GM23248 (cell line): ENCODE measurements at places on chromosomes 1 and 21. TPM values are rescaled to one million over a fixed set of nuclear protein-coding genes. Genes with fewer than 3 reads are reported as not detected.
A peak's percentile ranks its signal among the peaks of the same experiment; 100 is the strongest.

DNA sequence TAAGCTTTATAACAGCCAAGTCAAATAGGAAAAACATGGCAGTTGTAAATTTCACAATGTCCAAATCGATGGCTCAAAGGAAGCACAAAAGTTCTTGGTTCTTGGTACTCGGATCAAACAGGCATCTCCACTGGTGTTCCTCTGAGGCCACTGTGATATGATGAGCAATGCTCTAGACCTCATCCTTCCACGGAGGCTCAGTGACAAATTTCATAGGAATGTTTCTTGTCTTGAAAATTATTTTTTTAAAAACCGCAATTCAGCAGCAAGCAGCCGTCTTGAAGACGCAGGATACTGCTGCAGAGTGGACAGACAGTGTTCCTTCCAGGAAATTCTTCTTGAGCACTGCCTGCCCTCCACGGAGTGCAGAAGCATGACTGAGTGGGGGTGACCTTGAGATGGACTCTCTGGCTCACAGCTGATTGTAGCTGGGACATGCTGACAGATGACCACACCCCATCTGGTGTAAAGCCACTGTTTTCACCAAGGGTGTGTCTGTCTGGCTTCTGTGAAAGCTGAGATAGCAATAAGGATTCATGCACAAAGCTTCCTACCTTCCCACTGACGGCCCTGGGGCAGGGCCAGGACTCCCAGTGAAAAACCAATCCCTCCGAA is 61.9 kb downstream of the TIAM1 start:
- no peaks in the 10 kb centered on the region for H3K27me3 ChIP-seq
- DNase-seq, result peak; percentile 94
- H3K27ac ChIP-seq, result peak overlapping the region; percentile 65
- no peaks in the 10 kb centered on the region for H3K36me3 ChIP-seq

DNA sequence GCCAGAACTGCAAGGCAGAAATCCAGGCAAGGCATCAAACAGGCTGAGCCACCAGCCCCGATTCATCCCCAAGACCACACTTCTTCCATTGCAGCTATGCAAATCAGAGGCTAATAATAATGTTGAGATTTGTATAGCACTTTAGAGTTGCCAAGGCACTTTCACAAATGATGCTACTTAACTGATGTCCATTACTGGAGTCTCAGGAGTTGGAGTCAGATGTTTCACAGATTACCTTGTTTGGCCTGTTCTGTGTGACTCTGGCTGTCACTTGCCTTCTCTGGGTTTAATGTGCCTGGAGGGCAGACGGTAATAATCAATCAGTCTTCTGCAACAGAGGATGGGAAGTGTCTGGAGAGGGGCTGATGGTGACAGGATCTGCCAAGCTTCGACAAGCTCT is 40.8 kb upstream of the MPZL1 start:
- H3K27ac ChIP-seq, result no peak overlapping the region
- H3K36me3 ChIP-seq, result no peaks in the 10 kb centered on the region
- DNase-seq, result no peak
- H3K4me1 ChIP-seq, result no peaks in the 10 kb centered on the region
- no peak overlapping the region for H3K4me3 ChIP-seq

DNA sequence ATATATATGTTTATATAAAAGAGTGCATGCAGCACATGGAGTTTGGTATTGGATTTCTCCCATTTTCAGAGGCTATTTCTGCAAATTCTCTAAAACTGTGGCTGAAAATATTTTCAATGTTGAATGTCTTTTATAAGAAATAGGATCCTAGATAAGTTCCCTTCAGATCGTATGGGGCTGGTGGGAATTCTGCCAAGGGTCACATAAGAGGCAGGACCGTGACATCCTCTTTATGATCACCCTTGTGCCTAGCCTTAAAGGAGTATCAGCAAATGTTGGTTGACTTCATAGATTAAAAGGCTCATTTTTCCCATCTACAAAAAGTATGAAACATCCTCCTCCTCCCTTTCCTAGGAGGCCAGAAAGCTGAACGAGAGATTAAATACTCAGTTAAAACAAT is 1.3 kb upstream of the IFNAR2 start:
- no peak for DNase-seq
- H3K27me3 ChIP-seq, result no peaks in the 10 kb centered on the region
- H3K27ac ChIP-seq, result no peak overlapping the region

DNA sequence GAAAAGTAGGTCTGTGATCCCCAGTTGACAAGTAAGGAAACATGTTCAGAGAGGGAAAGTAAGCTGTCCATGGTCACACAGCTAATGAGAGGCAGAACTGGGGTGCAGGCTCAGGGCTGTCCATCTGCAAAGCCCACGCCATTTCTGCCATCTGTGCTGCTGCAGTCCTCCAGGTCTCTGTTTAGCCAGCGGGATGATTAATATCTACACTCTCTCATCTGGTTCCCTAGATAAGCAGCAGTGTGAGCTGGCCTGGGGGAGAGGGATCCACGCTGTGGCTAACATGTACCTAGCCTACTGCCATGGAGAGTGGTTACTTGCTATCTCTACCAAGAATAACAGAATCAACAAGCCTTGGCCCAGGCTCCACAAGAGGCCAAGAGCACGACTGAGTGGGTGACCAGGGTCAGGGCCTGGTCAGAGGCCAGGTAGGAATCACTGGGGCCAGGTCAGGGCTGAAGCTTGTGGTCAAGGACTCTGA is 75.2 kb downstream of the TRABD2B start:
- no peak overlapping the region for H3K27ac ChIP-seq
- no peak for DNase-seq
- no peaks in the 10 kb centered on the region for H3K36me3 ChIP-seq
- H3K4me1 ChIP-seq, result no peaks in the 10 kb centered on the region
- peaks cover 9% of the 10 kb centered on the region; the same call in 1 of the 2 replicates for H3K27me3 ChIP-seq

GRCh38 chr1:210850556-210850955 is 283.4 kb downstream of the KCNH1 start:
- H3K4me3 ChIP-seq, result no peak overlapping the region
- no peaks in the 10 kb centered on the region for H3K36me3 ChIP-seq
- H3K4me1 ChIP-seq, result no peaks in the 10 kb centered on the region
- H3K27me3 ChIP-seq, result no peaks in the 10 kb centered on the region
- no peak for DNase-seq

DNA sequence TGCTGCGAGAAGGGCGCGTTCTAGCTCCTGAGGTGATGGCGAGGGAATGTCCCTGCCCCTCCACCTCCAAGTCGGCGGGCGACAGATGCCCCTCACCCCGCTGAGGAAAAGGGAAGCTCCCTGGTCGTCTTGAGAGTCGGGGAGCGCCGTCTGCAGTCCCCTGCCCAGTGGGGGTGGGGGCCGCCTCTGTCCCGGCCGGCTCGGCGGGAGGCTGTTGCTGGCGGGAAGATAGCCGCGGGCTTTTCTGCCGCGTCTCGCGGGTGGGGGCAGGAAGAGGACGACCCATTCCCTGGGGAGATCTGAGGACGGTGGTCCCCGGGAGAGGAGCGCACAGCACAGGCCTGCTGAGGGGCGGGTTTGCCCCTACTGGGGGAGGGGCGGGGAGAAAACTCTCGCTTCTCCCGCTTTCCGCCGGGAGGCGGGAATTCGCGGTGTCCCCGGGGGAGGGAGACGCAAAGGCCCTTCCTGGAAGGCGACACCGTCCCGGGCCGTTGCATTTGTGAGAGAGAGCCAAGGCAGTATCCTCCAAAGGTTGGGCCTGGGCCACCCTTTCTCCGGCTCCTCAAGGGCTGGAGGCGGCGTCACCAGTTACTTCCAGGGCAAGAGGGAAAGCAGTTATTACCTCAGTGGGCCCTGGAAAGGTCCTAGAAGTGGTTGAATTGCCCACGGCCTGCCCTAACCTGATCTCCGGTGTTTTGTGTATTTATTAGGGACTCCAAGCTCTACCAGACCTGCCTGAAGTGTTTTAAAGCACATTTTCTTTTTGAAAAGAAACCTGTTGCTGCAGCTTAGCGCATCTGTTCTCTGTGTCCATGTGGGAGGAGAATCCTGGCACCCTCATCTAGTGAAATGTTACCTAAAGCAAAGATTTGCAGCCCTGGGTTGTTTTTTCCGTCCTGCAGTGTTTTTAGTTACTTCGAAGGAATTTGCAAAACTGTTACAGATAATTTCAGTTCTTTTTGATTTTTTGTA is 648 bp downstream of the S100PBP start:
- peak; percentile 79 for DNase-seq
- peak overlapping the region; percentile 87 for H3K4me3 ChIP-seq
- H3K27me3 ChIP-seq, result no peaks in the 10 kb centered on the region
- peak overlapping the region; percentile 73 for H3K27ac ChIP-seq
- peaks cover 28% of the 10 kb centered on the region for H3K4me1 ChIP-seq
- H3K36me3 ChIP-seq, result no peaks in the 10 kb centered on the region; the same call in 1 of the 2 replicates

- H3K4me3 ChIP-seq, result no peak overlapping the region
- no peaks in the 10 kb centered on the region for H3K4me1 ChIP-seq
- H3K36me3 ChIP-seq, result peaks cover 10% of the 10 kb centered on the region; the same call in 1 of the 2 replicates
- H3K27me3 ChIP-seq, result no peaks in the 10 kb centered on the region
Observed at GRCh38 chr21:46130831-46131587, 24.4 kb downstream of the FTCD start.

DNA sequence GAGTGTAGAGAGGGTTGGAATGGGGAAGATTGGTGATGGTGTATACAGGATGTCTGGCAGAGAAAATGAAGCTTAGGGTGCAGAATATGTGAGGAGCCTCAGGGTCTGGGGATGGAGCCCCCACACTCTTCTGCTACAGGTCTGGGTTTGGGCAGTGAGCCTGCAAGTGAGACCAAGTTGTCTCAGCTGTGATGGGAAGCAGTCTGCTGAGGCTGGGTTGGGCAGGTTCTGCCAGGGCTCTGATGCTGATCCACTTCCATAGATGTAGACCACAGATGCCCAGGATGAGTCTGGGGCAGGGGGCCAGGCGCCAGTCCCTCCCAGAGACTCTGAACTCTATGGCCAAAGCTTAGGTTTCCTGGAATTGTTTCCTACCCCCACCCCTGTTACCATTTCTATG is 516.9 kb downstream of the PTPRU start:
- no peak overlapping the region for H3K27ac ChIP-seq
- no peaks in the 10 kb centered on the region for H3K36me3 ChIP-seq
- H3K27me3 ChIP-seq, result no peaks in the 10 kb centered on the region

GRCh38 chr21:37636152-37636860 is 269.7 kb downstream of the DYRK1A start:
- H3K27ac ChIP-seq, result peak overlapping the region; percentile 67
- H3K4me1 ChIP-seq, result peaks cover 15% of the 10 kb centered on the region
- peak; percentile 86 for DNase-seq
- H3K27me3 ChIP-seq, result 0 out of 2 replicates have a peak, but pooled peaks cover 8% of the 10 kb centered on the region
- H3K4me3 ChIP-seq, result no peak overlapping the region

- H3K4me3 ChIP-seq, result no peak overlapping the region
- H3K27ac ChIP-seq, result no peak overlapping the region
- H3K4me1 ChIP-seq, result no peaks in the 10 kb centered on the region
- DNase-seq, result no peak
- H3K36me3 ChIP-seq, result no peaks in the 10 kb centered on the region
- 0 out of 2 replicates have a peak, but pooled peaks cover 3% of the 10 kb centered on the region for H3K27me3 ChIP-seq
Observed at GRCh38 chr1:116737855-116738321, 16.3 kb upstream of the CD2 start.

- no peak for DNase-seq
- peaks cover 28% of the 10 kb centered on the region for H3K27me3 ChIP-seq
- no peak overlapping the region for H3K4me3 ChIP-seq
Observed at GRCh38 chr1:179807291-179807690, 64.2 kb downstream of the FAM163A start.

- peak overlapping the region; percentile 62 for H3K27ac ChIP-seq
- peaks cover 41% of the 10 kb centered on the region for H3K36me3 ChIP-seq
- peaks cover 24% of the 10 kb centered on the region for H3K4me1 ChIP-seq
- peak; percentile 48 for DNase-seq
- no peaks in the 10 kb centered on the region for H3K27me3 ChIP-seq
Observed at GRCh38 chr1:24644100-24644384, 940 bp downstream of the SRRM1 start.

DNA sequence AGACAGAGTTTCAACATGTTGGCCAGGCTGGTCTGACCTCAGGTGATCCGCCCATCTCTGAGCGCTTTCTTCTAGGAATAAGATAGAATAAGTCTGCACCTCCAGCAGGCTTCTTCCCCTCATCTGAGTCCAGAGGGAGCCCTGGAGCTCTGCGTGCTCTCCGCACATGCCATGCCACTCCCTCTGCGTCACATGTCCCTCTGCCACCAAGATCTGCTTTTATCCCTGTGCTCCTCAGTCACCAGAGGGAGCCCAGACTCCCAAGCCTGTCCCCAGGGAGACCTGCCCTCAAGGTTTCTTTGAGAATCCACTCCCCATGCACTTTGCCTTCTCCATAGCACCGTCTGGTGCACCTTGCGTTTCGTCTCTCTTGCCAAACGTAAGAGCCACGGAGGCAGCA is 213.0 kb downstream of the CAMTA1 start:
- H3K4me3 ChIP-seq, result no peak overlapping the region
- no peak for DNase-seq
- H3K36me3 ChIP-seq, result no peaks in the 10 kb centered on the region
- H3K27ac ChIP-seq, result no peak overlapping the region
- H3K4me1 ChIP-seq, result no peaks in the 10 kb centered on the region

Gene CKS1B
- polyA plus RNA-seq, result 113 and 119 TPM in 2 replicates

Gene THEMIS2
- polyA plus RNA-seq, result 4.5 and 4.7 TPM in 2 replicates

Gene CEPT1
- polyA plus RNA-seq, result 28.7 and 30.7 TPM in 2 replicates

Gene CLCA2
- polyA plus RNA-seq, result 0.14 and 0.19 TPM in 2 replicates

Gene ZMYND12
- polyA plus RNA-seq, result 0.68 and 1.4 TPM in 2 replicates
